Spleen (tissue), 13 donors: ENCODE measurements at places on chromosomes 4 and X. TPM values are rescaled to one million over a fixed set of nuclear protein-coding genes. Genes with fewer than 3 reads are reported as not detected.

The DGKK gene
- 0.03 TPM for polyA plus RNA-seq

The GAGE12E gene
- not detected for polyA plus RNA-seq

DNA sequence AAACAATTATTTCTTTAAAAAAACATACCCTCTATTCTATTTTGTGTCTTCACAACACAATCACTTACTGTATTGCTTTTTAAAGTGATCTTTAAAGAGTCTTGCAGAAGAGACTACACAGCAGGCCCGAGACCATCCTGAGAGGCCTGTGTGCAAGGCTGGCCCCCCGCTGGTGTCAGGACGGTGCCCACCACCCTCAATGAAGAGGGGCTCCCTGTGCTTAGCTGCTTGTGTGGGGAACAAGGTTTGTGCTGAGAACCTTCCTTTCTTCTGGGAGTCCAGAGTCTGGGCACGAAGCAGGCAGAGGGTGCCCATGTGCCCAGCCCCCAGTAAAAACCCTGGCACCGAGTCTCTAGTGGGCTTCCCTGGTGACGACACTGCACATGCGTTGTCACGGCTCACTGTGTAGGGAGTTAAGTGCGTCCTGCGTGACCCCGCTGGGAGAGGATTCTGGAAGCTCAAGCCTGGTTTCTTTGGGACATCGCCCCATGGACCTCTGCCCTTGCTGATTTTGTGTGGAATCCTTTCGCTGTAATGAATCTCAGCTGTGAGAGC is 22.0 kb downstream of the RGS12 start:
- peak; percentile 45 for DNase-seq

The TRO gene
- polyA plus RNA-seq, result 5.9 TPM

DNA sequence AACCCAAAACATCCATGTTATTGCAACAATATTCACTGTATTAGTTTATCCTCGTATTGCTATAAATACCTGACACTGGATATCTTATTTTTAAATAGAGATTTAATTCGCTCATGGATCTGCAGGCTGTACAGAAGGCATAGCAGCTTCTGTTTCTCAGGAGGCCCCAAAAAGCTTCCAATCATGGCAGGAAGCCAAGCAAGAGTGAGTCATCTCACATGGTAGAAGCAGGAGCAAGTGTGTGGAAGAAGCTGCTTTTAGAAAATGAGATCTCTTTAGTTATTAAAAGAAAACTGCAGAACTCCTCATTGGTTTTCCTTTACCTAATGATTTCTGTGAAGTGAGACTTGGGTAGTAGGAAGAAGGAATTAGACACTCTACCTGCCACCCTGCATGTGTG is 16.4 kb downstream of the ZNF732 start:
- DNase-seq, result no peak

The DMRTC1 gene
- 0.11 TPM for polyA plus RNA-seq

DNA sequence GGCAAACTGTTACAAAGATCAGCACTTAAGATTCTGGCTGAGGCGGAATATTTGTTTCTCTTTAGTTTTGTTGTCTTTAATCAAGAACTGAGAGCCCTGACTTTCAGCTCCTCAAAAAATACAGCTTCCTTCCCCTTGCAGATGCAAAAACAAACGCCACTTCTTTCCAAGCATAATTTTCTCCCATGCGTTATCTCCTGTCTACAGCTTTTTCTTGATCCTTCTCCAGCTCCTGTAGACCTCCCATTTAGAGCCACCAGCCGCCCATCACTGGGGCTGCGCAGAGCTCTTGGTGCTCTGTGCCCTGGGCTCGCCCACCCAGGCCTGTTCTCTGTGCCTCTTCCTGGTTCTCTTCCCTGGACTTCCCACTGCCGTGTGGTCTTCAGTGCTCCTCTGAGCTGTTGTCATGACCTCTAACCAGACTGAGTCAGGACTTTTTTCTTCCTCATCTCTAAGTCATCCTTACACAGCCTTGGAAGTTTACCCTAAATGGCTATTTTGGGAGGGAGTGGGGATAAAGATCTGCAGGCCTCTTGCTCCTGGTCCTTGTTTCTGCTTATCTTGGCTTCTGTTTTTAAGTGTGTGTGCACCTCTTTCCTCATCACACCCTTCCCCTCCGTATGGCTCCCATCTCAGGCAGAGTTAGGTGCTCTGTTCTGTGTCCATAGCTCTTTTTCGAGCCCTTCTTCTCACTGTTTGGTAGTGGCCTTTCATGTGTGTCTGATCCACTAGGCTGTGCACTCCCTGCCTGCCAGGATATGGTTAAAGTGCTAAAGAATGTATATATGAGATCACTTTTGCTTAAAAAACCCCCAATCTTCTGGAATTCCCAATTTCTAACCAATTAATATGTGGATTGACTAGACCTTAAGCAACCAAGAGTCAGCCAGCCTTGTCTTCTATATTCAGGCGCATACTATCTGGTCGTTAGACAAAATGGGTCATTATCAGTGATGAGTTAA is 122.5 kb downstream of the PTTG2 start:
- DNase-seq, result no peak

The ASB9 gene
- polyA plus RNA-seq, result 16.6 TPM

- DNase-seq, result no peak
Measured at GRCh38 chrX:70096052-70096451, 33.8 kb downstream of the OTUD6A start.

DNA sequence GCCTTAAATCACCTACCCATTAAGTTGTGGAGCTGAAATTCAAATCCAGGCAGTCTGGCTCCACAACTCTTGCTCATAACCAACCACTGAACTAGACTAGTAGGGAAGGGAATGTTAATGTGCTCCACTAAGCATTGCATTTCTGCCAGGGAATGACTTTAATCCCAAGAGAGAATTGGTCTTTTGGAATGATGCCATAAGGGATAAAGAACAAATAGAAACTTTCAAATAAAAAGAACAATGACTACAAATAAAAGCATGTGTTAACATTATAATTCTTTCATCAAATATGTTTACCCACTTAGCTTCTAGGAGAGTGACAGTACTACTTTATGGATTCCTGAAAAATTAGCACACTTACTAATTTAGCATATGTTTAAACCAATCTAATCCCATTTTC is 905.9 kb downstream of the CENPC start:
- no peak for DNase-seq

- DNase-seq, result no peak
Measured at GRCh38 chr4:173485164-173485563, 44.9 kb downstream of the HAND2 start.

DNA sequence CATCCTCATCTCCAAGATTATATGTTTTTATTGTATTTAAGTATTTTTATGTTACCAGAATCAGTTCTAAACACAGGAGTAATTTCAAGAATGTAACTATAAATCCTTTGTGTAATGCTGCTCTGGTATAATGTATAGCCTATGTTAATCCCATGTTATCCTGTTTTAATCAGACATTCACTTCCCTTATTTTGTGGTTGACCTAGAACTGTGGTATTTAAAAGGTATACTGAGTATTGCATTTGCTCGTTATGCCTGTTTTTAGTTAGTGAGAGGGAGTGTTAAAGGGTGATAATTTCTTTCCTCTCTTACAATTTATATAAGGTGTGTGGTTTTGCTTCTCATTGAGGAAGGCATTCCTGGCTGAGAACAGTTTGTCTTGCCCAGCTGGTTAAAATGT is 26.2 kb downstream of the MTM1 start:
- no peak for DNase-seq

The RNF175 gene
- 0.26 TPM for polyA plus RNA-seq

DNA sequence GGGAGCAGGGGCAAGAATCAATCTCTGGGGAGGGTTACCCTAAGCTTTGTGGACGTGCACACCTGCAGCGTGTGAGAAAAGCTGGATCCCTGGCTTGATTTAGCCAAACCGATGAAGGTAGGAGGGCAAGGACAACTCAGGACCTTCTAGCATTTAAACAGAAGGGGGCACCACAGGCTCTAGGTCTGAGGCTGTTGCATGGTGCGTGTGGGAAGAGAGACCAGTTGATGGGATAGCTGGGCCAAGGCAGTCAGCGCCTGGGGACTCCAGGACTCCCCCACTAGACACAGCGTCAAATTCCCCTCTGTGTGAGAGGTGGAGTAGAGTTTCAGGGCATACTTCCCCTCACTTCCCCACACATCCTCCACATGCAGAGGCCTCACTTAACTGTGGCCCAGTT is 4.3 kb downstream of the GABRQ start:
- no peak for DNase-seq

DNA sequence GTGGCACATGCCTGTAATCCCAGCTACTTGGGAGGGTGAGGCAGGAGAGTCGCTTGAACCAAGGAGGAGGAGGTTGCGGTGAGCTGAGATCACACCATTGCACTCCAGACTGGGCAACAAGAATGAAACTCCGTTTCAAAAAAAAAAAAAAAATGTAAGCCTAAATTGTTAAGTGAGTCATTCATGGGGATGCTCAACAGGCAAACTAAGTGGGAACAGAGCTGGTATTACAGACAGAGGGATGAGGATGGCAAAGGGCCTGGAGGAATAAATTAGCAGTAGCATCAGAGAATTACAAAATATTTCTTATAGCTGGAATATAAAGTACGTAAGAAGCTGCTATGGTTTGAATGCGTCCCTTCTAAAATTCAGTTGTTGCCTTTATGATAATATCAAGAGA is 43.4 kb upstream of the OGT start:
- DNase-seq, result no peak

The PLAC8 gene
- polyA plus RNA-seq, result 193 TPM

The DKK2 gene
- polyA plus RNA-seq, result 0.26 TPM

GRCh38 chr4:68326141-68326540 is 23.7 kb downstream of the YTHDC1 start:
- no peak for DNase-seq

The HEPH gene
- polyA plus RNA-seq, result 2.0 TPM

GRCh38 chr4:10003666-10004065 is 17.6 kb downstream of the SLC2A9 start:
- no peak for DNase-seq

- no peak for DNase-seq
Measured at GRCh38 chr4:100206850-100207249, 16.6 kb upstream of the DDIT4L start.

DNA sequence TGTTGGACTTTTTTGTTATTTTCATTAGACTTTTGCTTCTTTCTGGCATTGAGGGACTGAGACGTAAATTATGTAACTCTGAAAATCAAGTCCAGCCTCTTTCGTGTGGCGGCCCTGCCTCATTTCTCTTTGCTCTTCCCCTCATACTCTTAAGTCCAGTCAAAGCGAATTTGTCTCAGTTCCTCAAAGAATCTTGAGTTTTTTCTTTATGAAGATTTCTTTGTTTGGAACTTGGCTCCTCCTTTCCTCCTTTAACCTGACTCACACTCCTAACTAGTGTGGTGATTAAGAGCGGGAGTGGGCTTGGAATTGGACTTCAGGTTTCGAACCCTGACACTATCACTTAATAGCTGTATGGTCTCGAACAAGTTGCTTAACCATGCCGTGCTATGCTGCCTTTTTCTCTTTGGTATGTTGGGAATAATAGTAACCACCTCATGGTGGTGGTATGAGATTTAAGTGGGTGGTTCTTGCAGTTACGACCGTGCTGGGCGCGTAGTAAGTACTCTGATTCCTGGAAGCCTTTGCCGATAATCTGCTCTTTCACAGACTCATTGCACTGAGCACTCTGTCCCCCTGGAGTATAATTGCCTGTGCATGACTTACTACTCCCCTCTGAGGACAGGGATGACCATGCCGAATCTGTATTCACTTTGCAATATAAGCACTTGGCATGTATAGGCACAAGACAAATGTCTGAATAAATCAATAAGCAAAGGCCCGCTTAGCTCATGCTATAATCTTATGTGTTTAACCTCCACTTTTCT is 19.1 kb downstream of the FNIP2 start:
- DNase-seq, result no peak

The HTT gene
- polyA plus RNA-seq, result 10.0 TPM

The MAGEA2B gene
- not detected for polyA plus RNA-seq

The ANKRD50 gene
- polyA plus RNA-seq, result 1.2 TPM

GRCh38 chr4:48665555-48666186 is 114.4 kb downstream of the FRYL start:
- no peak for DNase-seq

DNA sequence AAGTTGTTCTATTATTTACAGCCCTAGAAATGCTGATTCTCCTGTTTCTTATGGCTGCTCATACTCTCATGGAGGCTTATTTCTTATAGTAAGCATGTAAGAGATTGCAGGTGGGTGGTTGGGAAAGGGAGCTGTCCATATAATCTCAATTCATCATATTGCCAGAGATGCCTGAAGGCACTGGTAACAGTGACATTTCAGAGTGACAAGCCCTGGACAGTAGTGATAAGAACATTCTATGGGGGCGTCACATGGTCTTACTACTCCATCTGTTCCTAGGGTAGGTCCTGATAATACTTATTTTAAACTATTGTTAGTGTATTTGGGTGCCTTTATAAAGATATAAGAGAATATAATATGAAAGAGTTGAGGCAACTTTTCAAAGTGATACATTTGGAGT is 171.5 kb downstream of the CFAP299 start:
- no peak for DNase-seq

The GABRE gene
- 6.1 TPM for polyA plus RNA-seq

- no peak for DNase-seq
Measured at GRCh38 chrX:39477762-39478120, 620.0 kb downstream of the BCOR start.

The NDST3 gene
- polyA plus RNA-seq, result 0.24 TPM

- no peak for DNase-seq
Measured at GRCh38 chr4:8070736-8071718, 87.6 kb downstream of the ABLIM2 start.

GRCh38 chrX:7272346-7272745 is 124.4 kb upstream of the PUDP start:
- no peak for DNase-seq

DNA sequence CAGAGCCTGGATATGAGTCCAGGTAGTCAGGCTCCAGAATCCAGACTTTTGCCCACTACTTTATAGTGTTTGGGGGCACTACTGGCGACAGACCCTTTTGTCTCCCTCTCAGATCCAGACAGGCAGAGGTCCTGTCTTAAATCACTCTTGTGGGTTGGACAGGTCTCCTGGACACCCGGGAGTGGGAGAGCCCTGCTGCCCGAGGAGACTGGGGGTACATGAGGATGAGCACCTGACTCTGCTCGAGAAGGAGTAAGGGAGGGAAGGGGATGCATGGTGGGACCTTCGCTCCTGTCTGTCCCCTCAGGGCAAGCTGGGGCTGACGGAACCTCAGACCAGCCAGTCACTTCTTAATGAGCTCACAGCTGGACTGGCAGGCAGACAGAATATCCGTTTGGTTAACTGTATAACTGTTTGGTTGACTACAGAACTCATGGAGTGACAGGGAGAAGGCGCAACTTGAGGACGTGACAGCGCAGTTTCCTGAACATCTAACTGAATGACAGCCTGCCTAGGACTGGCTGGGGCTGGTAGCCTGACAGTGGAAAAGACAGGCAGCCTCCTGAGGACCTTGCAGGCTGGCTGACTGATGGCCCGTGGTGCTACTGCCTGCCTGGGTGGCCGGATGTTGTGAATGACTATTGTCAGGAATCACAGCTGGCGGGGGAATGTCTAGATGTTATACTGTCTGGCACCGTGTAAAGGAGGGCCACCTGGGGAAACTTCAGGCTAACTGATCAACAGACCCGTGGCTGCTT is 1.6 kb upstream of the SUV39H1 start:
- DNase-seq, result peak; percentile 61

The STIM2 gene
- polyA plus RNA-seq, result 30.7 TPM

DNA sequence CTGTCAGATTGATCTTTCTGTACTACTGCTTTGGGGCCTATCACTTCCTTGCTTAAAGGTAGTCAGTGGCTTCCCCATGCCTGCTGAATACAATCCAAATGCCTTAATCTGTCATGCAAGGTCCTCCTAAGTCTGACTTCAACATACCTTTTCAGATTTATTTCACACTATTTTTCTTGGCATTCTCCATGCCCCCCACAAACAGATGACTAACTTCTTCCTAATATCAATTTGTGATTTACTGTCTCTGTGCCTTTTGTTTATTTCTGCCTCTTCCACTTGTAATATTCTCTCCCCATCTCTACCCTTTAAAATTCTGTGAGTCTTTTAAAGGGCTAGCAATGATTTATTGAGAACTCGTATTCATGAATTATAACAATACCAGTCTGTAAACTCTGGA is 41.8 kb downstream of the OCRL start:
- DNase-seq, result no peak

The HMX1 gene
- polyA plus RNA-seq, result not detected
